ENCODE measurements at places on chromosomes 2 and 18. TPM values are rescaled to one million over a fixed set of nuclear protein-coding genes. Genes with fewer than 3 reads are reported as not detected.
A peak's percentile ranks its signal among the peaks of the same experiment; 100 is the strongest.

Gene GRHL1
- 1.7 TPM for total RNA-seq

Gene FAM228A
- total RNA-seq = 0.43 TPM

DNA sequence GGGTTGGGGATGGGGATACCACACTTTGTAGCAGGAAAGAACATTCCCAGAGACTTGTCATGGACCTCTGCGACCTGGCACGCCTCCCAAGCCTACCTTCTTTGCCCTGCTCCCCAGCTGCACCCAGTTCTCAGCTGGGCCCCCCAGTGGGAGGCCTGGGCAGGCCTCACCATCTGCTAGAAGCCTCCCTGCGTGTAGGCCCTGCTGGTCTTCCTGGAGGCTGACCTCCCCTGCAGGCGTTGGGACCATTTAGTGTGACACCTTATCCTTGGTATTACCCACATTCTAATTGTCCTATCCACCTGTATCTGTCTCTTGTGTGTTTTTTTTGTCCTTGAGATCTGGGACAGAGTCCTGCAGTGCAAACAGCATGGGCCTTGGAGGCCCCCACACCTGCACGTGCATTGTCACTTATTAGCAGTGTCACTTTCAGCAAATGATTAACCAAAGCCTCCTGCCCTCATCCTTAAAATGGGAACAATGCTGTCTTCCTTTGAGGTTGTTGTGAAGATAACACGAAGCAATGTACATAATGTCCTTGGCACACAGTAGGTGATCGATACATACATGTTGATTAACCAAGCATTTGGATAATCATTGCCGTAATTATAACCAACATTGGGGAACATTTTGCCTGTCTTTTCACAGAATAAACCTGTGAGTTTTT is 77.2 kb downstream of the LIPG start:
- DNase-seq = no peak

GRCh38 chr2:105329561-105330495 is at the start of gene TGFBRAP1:
Gene TGFBRAP1, minus strand, starts transcription at chr2:105329735. Its CDS starts 21,434 bp downstream, at chr2:105308301.
- DNase-seq = peak; percentile 51

DNA sequence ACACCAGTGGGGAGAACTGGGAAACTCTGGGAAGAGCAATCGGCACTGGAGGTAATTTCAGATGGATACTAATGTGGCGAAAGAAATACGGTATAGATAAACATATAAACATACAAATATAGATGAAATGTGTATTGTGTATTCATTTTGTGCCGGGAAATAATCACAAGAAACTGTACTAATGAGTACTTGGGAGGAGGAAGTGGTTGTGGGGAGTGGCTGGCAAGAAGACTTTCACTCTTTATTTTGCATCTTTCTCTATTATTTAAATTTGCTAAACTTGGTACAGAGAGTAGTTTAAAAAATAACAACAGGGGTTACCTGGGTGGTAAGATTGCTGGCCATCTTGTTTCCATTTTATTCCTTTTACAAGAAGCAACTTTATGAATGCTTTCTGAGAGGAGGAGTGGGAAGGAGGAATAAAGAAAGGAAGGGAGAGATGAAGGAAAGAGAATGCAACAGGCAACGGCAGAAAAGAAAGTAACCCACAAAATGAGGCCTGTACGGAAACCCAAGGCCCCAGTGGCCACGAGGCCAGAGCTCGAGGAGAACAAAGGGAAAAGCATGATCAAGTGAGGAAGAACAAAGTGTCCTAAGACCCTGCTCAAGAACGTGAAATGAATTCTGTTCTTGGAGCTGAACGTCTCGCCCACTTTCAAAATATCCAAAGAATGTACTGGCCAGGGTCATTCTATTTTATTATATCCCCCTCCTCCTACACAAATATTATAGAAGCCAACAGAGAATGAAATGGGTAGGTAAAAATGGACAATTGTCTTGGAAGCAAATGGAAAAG is 45.2 kb downstream of the FAM178B start:
- DNase-seq = no peak

- DNase-seq = peak; percentile 30
Measured at GRCh38 chr18:62637807-62638687, 77.3 kb upstream of the PHLPP1 start.

- DNase-seq = no peak
Measured at GRCh38 chr18:9724797-9725585, 16.9 kb downstream of the RAB31 start.

- no peak for DNase-seq
Measured at GRCh38 chr2:109528811-109529501, 84.8 kb downstream of the SEPTIN10 start.

- peak; percentile 1 for DNase-seq
Measured at GRCh38 chr18:73340135-73340977, 472.6 kb upstream of the NETO1 start.

DNA sequence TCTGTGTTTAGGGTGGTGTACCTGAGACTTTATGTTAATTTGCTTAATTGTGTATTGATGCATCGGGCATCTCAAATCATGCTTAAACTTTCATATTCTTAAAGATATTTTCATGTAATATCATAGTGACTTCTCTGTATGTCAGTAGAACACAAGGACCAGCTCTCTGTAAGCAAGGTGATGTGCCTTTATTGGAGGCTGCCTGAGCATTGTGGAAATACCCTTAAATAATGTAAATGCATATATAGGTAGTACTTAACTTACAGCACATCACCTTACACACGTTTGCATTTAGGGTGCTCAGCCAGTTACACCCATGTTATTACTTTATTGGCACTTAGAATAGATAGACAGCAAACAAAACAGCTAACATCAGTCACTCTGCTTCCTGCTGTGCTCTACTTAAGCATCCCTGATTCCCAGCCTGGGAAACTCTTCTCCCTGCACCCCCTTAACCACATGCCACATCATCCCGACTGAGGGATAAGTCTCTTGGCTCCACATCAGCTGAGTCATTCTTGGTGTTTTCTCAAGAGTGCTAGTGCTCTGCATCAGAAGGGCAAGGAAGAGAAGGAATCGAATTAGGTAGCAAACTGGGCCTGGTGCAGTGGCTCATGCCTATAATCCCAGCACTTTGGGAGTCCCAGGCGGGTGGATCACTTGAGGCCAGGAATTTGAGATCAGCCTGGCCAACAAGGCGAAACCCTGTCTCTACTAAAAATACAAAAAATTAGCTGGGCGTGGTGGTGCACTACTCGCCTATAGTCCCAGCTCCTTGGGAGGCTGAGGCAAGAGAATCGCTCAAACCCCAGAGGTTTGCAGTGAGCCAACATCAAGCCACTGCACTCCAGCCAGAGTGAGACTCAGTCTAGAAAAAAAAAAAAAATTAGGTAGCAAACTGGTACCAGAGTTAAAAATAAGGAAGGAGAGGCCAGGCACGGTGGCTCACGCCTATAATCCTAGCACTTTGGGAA is 108.7 kb downstream of the MAP3K20 start:
- DNase-seq = peak; percentile 99

GRCh38 chr2:57141269-57141668 is 905.3 kb upstream of the VRK2 start:
- DNase-seq = no peak

DNA sequence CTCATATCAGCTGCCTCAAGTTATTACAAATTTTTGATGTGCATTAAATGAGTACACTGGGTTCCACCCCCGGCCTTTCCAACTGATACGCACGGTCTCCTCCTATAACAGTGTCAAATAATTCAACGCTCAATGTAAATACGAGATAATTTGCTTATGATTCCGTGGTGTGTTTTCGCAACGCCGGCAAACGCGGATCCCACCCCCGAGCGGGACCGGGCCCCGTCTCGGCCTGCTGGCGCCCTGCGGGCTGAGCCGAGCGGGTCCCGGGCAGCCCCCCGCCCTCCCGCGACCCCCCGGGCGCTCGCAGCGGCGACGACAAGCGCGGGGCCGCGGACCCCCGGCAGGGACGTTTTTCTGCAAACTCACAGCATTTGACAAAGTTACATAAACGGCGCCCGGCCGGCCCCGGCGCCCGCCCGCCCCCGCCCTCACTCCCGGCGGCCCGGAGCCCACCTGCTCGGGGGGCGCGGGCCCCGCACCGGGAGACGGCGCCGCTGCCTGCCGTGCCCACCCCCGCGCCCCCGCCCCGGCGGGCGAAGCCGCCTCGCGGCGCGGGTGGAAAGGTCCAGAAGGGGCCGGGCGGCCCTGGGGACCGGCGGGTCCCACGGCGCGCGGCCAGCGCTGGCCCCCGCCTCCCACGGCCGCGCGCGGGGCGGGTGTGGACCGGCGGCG is 762 bp downstream of the HDAC4 start:
- DNase-seq = peak; percentile 92
